ENCODE measurements at places on chromosomes 16 and 17. TPM values are rescaled to one million over a fixed set of nuclear protein-coding genes. Genes with fewer than 3 reads are reported as not detected.
A peak's percentile ranks its signal among the peaks of the same experiment; 100 is the strongest.

- H3K4me1 ChIP-seq: peaks cover 6% of the 10 kb centered on the region
- no peak overlapping the region for H3K4me3 ChIP-seq
- H3K36me3 ChIP-seq: peaks cover 42% of the 10 kb centered on the region
- no peaks in the 10 kb centered on the region for H3K27me3 ChIP-seq
Observed at GRCh38 chr17:17342242-17342945, 39.2 kb downstream of the NT5M start.

GRCh38 chr16:55489119-55489955, 10.3 kb downstream of the MMP2 start:
- H3K4me3 ChIP-seq: no peak overlapping the region
- peaks cover 38% of the 10 kb centered on the region for H3K36me3 ChIP-seq
- H3K27me3 ChIP-seq: no peaks in the 10 kb centered on the region
- H3K27ac ChIP-seq: no peak overlapping the region
- no peak for DNase-seq

DNA sequence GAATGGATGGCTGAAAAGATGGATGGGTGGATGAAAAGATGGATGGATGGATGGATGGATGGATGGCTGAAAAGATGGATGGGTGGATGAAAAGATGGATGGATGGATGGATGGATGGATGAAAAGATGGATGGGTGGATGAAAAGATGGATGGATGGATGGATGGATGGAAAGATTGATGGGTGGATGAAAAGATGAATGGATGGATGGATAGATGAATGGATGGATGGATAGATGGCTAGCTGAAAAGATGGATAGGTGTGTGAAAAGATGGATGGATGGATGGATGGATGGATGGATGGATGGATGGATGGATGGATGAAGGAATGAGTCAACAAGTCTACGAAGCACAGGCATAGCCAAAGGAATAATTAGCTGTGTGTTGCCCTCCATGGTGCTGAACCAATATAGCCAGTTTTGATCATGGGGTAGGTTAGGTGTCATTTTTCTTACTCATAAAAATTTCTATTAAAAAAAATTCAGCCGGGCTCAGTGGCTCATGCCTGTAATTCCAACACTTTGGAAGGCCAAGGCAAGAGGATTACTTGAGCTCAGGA, 41.1 kb downstream of the NLRC5 start:
- no peaks in the 10 kb centered on the region for H3K27me3 ChIP-seq
- DNase-seq: no peak
- H3K4me1 ChIP-seq: no peaks in the 10 kb centered on the region
- no peak overlapping the region for H3K4me3 ChIP-seq

TMEM220 gene
- 2.6 TPM for total RNA-seq

DNA sequence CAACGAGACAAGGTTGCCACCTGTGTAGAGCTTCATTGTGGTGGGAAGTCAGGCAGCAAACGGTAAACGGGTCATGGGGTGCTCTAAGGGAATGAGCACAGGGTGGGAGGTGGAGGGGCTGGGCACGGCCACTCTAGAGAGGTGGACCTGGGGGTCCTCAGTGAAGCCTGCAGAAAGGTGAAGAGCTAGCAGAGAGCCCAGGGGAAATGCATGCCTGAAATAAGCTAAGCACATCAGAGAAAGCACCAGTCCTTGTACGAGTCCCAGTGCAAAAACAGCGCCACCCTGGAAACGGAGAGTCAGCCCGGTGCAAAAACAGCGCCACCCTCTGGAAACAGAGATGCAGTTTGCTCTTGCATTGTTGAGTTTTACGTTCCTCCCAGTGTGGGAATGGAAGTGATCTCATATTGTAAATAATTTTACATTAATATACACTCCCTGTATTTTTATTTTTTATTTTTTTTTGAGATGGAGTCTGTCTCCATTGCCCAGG, 65.0 kb downstream of the TBC1D16 start:
- DNase-seq: no peak
- peaks cover 10% of the 10 kb centered on the region for H3K4me1 ChIP-seq
- peaks cover 10% of the 10 kb centered on the region for H3K36me3 ChIP-seq
- H3K27ac ChIP-seq: no peak overlapping the region
- H3K4me3 ChIP-seq: no peak overlapping the region
- no peaks in the 10 kb centered on the region for H3K27me3 ChIP-seq

DNA sequence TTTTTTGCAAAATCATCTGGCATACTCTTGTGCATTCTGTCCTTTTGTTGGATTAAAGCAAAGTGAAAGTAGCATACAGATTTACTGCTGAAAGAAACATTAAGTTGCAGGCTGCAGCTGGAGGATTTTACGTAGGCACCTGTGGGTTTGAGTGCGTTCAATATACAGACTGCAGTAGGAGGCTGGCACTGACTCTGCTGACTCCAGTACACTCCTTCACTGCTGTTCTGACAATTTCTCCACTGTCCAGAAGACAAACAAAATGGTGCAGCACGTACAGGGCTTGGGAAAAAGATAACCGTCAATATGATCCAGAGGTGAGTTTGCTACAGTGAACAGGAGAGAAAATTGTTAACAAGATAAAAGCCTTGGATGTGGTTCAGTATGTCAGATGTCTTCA, 73.3 kb downstream of the TANC2 start:
- H3K4me1 ChIP-seq: no peaks in the 10 kb centered on the region
- no peak for DNase-seq
- H3K27me3 ChIP-seq: no peaks in the 10 kb centered on the region
- H3K4me3 ChIP-seq: peak overlapping the region; percentile 6
- peak overlapping the region; percentile 29 for H3K27ac ChIP-seq
- H3K36me3 ChIP-seq: no peaks in the 10 kb centered on the region

BICDL2 gene
- total RNA-seq: 0.06 TPM

CES5A gene
- 0.30 TPM for total RNA-seq

RBFOX1 gene
- 47.4 TPM for total RNA-seq

GRCh38 chr17:28551421-28552175, 826 bp downstream of the UNC119 start:
- H3K4me1 ChIP-seq: peaks cover 39% of the 10 kb centered on the region
- H3K4me3 ChIP-seq: peak overlapping the region; percentile 55
- peak overlapping the region; percentile 15 for H3K27ac ChIP-seq
- peaks cover 55% of the 10 kb centered on the region for H3K36me3 ChIP-seq
- H3K27me3 ChIP-seq: no peaks in the 10 kb centered on the region

DNA sequence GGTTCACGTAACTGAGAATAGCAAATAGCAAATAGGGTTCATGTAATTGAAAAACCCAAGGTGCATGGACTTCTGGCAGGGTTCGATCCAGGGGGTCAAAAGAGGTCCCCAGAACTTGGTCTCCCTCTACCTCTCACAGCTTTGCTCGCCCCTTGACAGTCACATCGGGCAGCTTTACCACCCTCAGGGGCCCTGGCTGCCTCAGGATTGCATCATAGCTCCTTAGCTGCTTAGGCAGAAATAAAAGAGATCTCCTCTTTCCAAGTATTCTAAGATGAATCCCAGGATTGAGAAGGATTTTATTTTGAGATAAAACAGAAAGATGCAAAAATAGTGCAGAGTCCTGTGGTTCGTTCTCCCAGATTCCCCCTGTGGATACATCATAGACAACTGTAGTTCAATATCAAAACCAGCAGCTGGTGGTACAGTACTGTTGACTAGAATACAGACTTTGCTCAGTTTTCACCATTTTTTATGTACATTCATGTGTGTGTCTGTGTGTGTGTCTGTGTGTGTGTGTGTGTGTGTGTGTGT, 12.8 kb downstream of the ADGRG3 start:
- H3K27ac ChIP-seq: no peak overlapping the region
- H3K4me3 ChIP-seq: no peak overlapping the region
- H3K27me3 ChIP-seq: no peaks in the 10 kb centered on the region
- no peaks in the 10 kb centered on the region for H3K36me3 ChIP-seq
- H3K4me1 ChIP-seq: peaks cover 4% of the 10 kb centered on the region

GRCh38 chr16:71311553-71312158, 22.5 kb upstream of the CMTR2 start:
- H3K4me3 ChIP-seq: no peak overlapping the region
- DNase-seq: no peak
- no peaks in the 10 kb centered on the region for H3K36me3 ChIP-seq
- H3K27me3 ChIP-seq: no peaks in the 10 kb centered on the region
- no peaks in the 10 kb centered on the region for H3K4me1 ChIP-seq
- H3K27ac ChIP-seq: no peak overlapping the region

GRCh38 chr17:17117923-17118322, 75.7 kb downstream of the MPRIP start:
- H3K27ac ChIP-seq: no peak overlapping the region
- H3K4me3 ChIP-seq: no peak overlapping the region
- H3K27me3 ChIP-seq: no peaks in the 10 kb centered on the region
- peaks cover 56% of the 10 kb centered on the region for H3K4me1 ChIP-seq
- H3K36me3 ChIP-seq: peaks cover 4% of the 10 kb centered on the region
